Activated naive CD8-positive, alpha-beta T cell treated with anti-CD3 and anti-CD28 coated beads for 36 hours (primary cell): ENCODE measurements at places on chromosomes 2 and 18.

GRCh38 chr2:166900700-166901099 is 12.4 kb downstream of the XIRP2 start:
- DNase-seq, result no peak

- no peak for DNase-seq
Measured at GRCh38 chr2:37205689-37206341, 9.5 kb downstream of the CEBPZOS start.

- DNase-seq, result no peak
Measured at GRCh38 chr2:31287654-31288053, 53.7 kb downstream of the EHD3 start.

DNA sequence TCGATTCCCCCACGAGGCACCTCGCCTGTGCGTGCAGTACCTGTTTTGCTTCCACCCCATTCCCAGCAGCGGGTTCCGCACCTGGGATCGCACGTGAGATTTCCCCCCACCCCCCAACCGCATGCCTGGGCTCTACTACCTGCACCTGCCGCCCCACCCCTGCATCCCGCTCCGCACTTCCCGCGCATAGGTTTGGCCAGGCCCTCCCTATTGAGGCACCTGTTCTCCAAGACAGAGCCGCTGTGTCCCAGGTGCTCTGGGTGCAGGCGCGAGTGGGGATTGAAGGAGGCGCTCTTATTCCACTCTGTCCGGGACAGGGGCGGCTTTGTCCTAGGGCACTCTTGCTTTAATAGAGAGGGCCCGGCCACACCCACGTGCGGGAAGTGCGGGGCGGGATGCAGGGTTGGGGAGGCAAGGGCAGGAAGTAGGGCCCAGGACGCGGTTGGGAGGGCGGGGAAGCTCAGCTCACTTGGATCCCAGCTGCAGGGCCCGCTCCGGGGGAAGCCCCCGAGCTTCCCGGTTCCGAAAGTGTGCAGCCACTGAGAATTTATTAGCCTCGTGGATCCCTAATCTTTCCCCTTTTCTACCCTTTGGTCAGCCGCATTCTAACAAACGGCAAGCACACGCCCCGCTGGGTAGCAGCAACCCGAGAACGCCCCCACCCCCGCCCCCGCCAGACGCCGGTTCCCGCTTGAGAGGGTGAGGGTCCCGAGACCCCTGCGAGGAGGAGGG is 670 bp upstream of the MOCOS start:
- DNase-seq, result peak; percentile 14

- DNase-seq, result no peak
Measured at GRCh38 chr2:233285921-233286320, 21.7 kb upstream of the SAG start.

DNA sequence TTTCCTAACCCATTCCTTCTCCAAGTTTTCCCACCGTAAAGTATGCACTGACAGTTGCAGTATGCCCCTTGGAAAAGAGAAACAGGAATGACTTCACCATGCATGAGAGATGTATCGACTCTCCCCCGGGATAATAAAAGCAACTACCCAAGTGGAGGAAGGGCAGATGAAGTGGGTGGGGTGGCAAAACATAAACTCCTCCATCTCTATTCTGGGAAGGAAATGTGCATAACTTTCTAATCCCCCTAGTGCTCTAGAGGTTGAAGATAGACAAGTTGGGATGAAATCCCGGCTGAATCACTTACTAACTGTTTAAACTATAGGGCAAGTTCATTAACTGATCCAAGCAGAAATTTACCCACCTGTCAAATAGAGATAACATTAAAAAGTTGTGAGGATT is 89.2 kb downstream of the PIGN start:
- DNase-seq, result no peak

- DNase-seq, result no peak
Measured at GRCh38 chr2:233384811-233385488, 30.7 kb downstream of the DGKD start.

DNA sequence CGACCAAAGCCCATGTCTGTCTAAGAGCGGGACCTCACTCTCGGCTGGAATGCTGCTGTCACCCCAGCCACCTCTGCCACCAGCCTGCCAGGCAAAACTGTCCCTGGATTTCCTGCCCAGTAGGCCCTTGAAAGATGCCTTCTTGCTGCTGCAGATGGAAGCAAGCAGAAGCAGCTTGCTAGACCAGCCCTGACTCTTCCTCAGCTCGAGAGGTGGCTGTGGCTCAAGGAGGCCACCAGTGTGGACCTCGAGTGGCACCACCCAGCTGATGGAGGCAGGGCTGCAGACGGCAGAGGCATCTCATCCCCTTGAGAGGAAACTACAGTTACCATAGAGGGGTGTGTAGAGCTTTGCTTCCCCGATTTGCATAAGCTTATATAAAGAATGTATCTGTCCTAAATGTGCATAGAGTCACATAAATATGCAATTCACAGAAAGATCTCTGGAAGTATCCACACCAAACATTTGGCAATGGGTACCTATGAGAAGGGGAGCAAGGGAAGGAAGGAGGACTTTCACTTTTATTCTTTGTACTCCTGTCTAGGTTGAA is 20.6 kb downstream of the ADCY3 start:
- no peak for DNase-seq

DNA sequence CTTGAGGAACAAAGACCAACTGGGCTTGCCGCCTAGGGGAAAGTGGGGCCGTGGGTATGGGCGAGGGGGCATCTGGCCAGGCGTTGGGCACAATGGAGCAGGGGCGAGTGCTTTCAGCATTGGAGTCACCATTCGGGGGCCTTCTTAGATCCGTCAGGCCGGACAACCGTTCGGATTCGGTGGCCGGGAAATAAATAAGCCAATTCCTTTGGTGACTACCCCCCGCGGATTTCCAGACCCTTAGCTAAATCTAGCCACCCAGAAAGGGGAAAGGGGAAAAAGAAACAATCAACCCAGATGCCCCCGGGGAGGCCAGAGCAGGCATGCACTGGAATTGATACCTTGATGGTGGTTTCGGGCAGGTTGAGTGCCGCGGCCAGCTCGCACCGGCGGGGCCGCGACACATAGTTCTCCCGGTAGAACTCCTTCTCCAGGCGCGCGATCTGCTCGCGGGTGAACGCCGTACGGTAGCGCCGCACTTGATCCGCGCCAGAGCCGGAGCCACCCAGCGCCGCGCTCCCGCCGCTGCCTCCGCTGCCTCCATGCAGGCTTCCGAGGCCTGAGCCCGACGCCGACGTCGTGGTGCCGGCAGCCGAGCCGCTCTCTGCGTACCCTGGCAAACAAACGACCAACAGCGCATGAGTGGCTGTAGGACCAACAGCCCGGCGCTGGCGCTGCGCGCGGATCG is 1.8 kb downstream of the EVX2 start:
- no peak for DNase-seq

DNA sequence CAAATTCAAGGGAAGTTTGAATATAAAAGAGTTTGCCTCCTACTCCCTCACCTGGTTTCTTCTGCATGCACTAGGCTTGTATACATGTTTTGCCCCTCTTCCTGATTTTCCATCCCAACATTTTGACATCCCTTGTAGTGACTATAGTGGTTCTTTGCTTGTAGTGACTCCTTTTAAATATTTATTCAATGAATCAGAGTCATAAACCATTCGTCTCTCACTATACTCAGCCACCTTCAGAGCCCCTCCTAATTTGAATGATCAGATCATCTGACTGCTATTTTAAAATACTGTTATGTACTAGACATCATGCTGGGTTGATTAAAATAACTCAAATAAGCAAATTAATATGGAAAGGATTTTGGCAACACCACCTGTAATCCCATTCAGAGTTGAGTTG is 492.1 kb upstream of the PIK3C3 start:
- no peak for DNase-seq

DNA sequence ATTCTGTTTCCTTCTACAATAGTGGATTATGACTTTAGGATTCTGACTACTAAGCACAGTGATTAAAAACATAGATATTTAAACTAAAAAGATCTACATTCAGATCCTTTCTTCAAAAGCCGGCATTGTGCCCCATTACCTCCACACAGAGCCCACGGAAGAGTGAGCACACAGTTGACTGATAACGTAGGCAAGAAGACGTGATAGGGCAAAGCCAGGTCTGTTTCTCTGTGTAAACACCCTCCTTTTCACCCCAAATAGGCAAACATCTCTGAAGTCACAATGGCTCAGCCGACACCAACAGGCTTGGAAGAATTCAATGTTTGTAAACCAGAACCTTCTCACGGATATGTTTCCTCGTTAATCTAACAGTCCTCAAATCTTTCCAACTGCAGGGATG is 302.9 kb downstream of the CMPK2 start:
- no peak for DNase-seq

DNA sequence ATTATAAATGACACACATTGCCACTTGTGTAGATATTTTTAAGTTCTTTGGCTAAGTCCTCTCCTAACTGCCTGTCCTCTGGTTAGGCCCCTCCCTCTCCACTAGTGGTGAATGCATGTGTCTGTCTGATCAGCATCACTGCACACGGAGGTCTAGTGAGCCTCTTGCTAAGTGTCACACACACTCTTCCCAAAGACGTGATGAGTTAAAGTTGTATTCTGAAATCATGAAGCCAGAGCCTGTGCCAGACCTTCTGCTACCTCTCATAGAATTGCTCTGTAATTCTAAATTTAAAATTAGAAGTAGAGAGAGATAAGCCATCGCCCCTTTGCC is 41.3 kb downstream of the RALB start:
- no peak for DNase-seq

DNA sequence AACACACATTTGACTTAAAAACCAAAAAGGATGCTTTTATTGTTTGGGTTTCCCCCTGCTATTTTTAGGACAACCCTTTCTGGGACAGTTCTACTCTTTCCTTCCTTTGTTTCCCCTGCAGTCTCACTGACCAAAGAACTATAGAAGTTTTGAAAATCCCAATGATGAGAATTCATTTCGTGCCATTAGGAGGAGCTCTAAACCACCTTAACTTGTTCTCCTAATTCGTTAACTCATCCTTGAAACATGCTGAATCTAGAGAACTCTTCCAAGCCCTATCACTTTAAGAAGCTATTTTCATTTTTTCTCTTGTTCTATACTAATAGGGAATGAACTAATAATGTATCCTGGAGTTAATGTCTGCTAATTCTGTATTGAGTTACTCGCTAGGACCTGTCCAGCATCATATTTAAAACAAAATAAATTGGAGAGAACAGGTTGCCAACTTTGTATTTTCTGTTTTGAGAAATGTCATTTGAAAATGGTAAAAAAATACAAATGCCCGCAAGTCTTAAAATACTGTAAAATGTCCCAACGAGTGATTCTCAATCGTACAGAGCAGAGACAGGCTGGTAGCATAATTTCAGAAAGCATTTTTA is 62.9 kb downstream of the AFTPH start:
- no peak for DNase-seq

DNA sequence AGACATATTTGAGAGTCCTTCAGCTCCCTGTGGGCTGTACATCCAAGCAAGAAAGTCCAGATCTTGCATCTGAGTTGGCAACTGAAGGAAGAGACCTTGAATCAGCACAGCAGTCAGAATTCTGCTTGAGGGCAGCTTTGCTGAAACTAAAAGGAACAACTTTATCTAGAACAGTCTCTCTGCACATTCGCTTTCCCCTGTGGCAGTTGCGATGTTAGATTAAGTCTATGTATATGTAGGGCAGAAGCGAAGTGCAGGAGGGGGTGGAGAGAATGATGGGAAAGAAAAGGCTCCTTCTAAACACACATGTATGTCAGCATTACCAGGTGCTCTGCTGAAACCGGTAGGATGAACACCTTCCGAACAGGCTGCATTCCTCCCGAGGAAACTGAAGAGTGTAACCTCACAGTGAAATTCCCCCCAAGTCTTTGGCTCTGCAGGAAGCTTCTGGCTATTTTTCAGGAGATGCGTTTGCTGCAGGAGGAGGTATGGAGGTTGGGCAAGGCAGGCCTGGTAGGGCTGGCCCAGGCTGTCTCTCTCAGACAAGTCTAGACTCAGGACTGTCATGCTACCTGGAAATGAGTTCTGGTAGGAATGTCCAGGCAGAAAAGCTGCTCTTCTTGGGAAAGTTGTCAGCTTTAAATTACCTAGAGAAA is 70.0 kb upstream of the ATL2 start:
- DNase-seq, result no peak

GRCh38 chr2:235229236-235229635 is 264.6 kb upstream of the AGAP1 start:
- no peak for DNase-seq
